SJSA1 (cell line): ENCODE measurements at places on chromosomes 4 and X. TPM values are rescaled to one million over a fixed set of nuclear protein-coding genes. Genes with fewer than 3 reads are reported as not detected.

GRCh38 chrX:57918750-57919436 lies 8.6 kb upstream of the ZXDA start:
- peak; percentile 17 for DNase-seq

DNA sequence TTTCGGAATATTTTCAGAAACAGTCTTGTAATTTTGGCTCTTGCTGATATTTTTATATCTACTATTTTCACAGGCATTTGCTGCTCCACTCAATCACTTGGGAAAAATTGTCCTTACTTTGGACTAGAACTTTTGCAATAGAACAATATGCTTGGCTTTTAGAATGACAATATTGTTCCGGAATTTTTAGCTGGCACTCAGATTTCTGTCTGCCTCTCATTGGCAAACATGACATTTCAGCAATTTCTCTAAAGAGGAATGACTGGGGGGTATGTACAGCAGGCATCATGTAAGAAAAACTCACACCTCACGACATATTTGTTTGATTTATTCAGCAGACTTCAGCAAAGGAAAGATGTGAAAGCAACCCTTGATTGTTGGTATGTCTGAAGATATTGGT lies 243.6 kb upstream of the GPRIN3 start:
- no peak for DNase-seq

- DNase-seq = peak; percentile 7
Measured at GRCh38 chr4:103915224-103915869, 195.6 kb upstream of the TACR3 start.

DNA sequence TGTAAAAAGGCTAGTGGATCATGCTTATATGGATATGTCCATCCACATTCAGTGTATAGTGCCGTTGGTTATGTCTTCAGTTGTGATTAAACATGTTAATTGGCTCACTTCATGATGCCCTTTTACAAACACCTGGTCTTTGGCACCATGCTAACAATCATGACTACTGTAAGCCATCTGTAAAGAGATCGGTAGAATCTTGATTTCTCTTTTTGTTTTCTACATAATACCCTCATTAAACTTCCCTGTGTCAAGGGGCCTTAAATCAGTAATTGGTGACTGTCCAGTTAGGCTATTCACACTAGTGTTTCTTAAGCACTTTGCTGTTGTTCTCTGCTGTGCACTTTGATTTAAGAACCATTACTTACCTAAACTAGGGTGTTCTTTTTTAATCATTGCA lies 475.2 kb downstream of the RPA4 start:
- no peak for DNase-seq

GRCh38 chrX:8755116-8755515 lies 23.2 kb upstream of the ANOS1 start:
- DNase-seq = no peak

- DNase-seq = no peak
Measured at GRCh38 chr4:8171266-8171665, 12.7 kb upstream of the ABLIM2 start.

DNA sequence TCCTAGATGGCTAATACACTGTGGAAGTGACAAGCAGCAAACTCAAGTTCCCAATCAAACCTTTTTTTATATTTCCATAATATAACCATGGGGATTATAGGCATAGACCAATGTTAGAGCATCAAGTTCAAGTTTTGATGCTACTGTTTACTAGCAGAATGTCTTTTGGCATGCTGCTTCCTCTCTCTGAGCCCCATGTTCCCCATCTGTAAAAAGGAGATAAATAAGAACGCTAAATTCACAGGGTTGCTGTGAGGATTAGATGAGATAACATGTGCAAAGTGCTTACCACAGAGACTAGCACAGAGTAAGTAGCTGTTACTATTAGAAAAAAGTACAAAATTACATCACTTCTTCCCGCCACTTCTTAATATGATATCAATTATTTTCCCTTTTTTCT lies 18.0 kb downstream of the MBNL3 start:
- no peak for DNase-seq

DNA sequence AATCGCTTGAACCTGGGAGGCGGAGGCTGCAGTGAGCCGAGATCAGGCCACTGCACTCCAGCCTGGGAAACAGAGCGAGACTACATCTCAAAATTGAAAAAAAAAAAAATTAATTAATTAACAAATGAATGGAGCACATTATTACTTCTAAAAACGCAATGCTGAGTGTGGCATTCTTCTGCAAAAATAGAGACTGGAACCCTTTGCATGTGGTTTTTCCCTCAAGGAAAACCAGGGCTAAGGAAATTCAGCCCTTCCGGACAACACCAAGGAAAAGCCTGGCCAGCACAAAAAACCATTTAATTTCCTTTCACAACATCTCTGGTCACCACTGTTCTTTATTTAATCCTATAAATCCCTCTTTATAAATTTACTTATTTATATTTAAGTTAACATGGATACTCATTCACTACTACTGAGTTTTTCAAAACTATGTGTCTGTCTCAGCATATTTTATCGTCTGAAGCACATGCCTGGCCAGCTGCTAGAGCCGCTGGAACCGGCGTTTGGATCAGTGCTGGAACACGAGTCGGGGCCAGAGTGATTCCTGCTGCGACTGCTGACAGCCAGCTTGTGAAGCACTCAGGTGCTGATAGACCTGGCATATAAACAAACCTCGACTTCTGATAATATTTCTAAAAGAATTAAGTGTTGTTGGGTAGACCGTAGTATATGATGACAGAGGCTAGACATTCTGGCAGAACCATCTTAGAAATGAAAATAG lies 84.5 kb upstream of the WWC2 start:
- DNase-seq = no peak

The EDA2R gene
- 2.1 and 6.6 TPM in 2 replicates for total RNA-seq

DNA sequence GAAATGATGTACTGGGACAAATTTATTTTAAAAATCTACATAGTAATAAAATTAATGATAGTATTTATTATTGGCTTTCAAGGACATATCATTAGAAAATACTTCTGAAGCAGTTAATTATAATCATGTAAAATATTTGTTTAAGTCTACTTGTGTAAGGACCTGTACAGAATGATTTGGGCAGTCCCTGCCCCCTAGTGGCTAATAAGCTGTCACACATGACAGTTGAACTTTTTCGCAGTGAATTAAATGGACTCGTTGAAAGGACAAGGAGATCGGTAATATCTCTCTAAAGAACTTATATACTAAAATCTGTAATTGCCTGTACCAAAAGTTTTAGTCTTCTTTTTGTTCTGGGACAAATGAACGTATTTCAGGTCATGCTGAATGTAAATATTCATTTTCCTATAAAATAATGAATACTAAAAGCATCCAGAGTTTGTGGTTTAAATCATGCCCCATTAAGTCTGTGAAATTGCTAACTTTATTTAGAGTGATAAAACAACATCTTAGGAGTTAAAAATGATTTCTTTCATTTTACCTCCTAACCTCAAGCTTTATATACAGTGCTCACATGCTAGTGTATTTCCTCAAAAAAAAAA lies 13.6 kb downstream of the EXOC1 start:
- no peak for DNase-seq

GRCh38 chrX:63258144-63258543 lies 93.0 kb downstream of the SPIN4 start:
- DNase-seq = no peak

GRCh38 chr4:2941138-2942036 lies 21.8 kb downstream of the NOP14 start:
- DNase-seq = no peak

DNA sequence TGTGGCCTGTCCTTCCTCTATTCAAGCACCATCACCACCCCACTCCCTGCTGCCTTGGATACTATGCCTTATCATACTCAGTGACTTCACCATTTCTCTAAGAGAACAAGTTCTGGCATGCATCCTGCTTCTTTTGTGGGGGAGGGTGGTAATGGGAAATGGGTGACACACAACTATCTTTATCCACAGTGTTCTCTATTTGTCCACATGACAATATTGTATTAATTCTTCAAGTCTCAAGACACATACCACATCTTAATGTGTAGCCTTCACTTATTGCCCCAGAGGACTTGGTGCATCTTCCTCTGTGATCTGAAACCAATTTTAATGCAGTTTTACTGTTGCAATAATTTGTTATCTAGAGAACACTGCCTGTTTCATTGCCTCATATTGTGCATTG lies 29.3 kb upstream of the UGT2B7 start:
- no peak for DNase-seq

The LAP3 gene
- total RNA-seq = 56.0 and 61.1 TPM in 2 replicates

DNA sequence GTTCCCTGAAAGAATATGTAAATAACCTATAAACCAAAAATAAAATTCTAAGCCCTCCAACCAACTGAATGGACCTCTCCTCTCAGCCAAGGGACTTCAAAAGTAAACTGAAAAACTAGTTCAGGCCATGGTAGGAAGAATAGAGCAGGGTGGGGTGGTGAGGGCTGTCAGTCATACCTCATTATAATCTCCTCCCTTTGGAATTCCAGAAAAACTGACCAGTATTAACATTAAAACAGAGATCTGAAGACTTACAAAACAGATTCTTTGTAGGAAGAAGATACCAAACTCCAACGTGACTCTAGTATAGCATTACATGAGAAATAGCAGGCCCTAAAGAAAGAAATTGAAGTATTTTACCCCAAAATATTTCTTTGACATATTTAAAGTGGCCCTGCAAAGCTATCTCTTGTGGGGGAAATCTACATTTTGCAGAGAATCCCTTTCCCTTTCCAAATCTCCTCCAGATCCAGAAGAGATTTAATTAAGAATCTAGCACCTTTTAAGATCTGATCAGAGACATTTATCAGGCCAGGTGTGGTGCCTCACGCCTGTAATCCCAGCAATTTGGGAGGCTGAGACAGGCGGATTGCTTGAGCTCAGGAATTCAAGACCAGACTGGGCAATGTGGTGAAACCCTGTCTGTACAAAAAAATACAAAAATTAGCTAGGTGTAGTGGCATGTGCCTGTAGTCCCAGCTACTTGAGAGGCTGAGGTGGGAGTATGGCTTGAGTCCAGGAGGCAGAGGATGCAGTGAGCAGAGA lies 15.1 kb downstream of the TBC1D9 start:
- DNase-seq = no peak

The KCND1 gene
- 0.18 TPM in 1 of 2 replicates, not detected in the other for total RNA-seq

The ZNF711 gene
- 9.3 and 11.4 TPM in 2 replicates for total RNA-seq

GRCh38 chrX:12819222-12819621 lies 28.0 kb downstream of the PRPS2 start:
- DNase-seq = no peak

DNA sequence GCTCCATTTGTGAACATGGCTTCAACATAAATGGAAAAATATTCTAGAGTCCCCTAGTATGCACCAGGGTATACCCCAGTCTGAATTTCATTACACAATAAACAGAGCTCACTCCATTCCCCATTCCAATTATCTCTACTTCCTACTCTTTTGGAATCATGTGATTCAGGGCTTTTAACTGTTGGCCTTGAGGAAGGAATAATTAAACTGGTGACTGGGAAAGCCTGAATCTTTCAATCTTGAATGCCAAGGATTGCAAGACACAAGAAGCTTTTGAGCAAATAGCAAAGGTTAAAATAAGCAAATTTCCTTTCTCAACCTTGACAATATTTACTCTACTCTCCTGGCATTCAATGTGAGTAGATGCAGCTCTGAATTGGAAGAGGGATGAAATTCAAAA lies 77.5 kb upstream of the INPP4B start:
- DNase-seq = no peak

The GUCY1A1 gene
- total RNA-seq = not detected in 2 replicates

GRCh38 chrX:110172215-110172614 lies 145.7 kb downstream of the AMMECR1 start:
- DNase-seq = no peak

DNA sequence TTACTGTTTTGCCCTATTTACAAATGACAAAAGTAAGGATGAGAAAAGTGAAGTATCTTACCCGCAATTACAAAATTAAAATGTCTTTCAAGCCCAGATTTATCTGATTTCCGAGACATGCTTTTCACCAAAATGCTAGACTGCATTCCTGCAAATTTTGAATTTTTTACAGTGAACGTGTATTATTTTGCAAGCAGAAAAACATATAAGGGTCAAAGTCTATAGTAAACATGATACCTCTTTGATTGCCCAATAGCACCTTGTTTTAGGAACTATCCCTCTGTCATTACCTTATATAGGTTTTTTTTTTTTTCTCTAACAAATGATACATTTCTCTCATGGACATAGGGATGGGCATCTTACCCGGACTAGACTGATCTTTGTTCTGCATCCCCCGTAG lies 134.2 kb upstream of the RAP2C start:
- no peak for DNase-seq

The GPRIN3 gene
- not detected in 2 replicates for total RNA-seq

- DNase-seq = peak; percentile 76
Measured at GRCh38 chr4:12844141-12844540, 640.0 kb downstream of the RAB28 start.

- DNase-seq = no peak
Measured at GRCh38 chrX:45903781-45904201, 641.4 kb downstream of the ZNF674 start.

- no peak for DNase-seq
Measured at GRCh38 chr4:189769131-189769530, 171.5 kb upstream of the FRG1 start.

- DNase-seq = no peak
Measured at GRCh38 chr4:164683040-164683439, 70.9 kb upstream of the SMIM31 start.

The TBL1X gene
- 13.1 and 21.4 TPM in 2 replicates for total RNA-seq

DNA sequence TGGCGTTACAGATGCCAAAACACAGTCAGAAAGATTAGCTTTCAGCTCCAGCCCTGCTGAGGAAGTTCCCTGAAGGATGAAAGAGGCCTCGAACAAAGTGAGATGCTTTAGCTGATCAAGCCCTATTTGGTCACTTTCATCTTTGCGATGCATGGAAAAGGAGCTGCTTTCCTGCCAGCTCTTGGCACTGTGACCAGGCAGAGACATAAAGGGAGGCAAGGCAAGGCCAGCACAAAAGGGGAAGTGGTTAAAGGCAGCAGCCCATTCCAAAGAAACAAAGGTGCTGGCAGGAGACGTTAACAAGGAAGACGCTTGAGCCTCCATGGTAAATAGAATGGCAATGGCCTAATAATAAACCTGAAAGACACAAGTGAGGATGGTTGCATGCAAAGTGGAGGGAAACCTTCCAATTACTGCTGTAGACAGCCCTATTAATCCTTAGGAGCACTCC lies 617.1 kb upstream of the INTU start:
- DNase-seq = no peak

DNA sequence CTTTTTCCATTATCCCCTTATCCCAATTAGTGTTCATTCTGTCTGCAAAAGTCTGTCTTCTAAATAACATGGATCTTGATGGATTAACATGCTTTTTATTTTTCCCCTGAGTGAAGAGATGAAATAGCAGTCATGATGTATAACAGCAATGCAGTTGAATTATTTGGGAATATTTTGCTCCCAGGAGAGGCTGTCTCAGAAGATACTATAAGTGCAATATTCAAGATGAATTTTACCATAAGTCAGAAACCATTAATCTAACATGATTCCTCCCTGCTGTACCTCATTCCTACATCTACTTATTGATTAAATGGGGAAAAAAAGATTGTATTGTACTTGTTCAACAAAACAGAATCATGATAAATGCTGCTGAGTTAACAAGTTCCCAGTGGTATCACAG lies 233.2 kb upstream of the KCNIP4 start:
- no peak for DNase-seq

The RRH gene
- not detected in 2 replicates for total RNA-seq

The ERAS gene
- not detected in 2 replicates for total RNA-seq

- no peak for DNase-seq
Measured at GRCh38 chr4:58636381-58636780, 1526.2 kb upstream of the IGFBP7 start.
